ENCODE measurements at places on chromosomes 3 and 15.

- DNase-seq, result peak; percentile 45
Observed at GRCh38 chr3:113441051-113441770, at the start of gene CFAP44. Gene CFAP44, minus strand, starts transcription at chr3:113441493. Its CDS starts 7,829 bp downstream, at chr3:113433664.

GRCh38 chr15:80152896-80153876, at the start of gene FAH:
Gene FAH, plus strand, starts transcription at chr15:80152999. Its CDS starts 56 bp downstream, at chr15:80153055.
- DNase-seq, result no peak

DNA sequence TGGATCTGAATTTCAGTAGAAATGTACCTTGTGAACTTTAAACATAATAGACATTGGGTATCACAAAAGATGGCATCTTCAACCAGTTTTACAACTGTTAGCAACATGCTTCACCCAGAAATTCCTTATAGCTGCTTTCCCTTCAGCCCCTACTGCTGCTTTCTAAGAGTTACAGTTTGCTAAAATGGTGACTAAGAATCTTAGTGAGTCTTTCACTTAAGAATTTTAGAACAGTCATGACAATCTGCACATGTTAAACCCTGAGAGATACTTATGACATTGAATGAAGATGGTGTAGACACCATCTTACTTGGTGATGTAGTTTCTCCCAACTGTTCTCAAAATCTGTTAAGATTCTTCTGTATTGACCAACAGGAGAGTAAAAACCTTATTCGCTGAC, 129.7 kb upstream of the UBE2E1 start:
- no peak for DNase-seq

DNA sequence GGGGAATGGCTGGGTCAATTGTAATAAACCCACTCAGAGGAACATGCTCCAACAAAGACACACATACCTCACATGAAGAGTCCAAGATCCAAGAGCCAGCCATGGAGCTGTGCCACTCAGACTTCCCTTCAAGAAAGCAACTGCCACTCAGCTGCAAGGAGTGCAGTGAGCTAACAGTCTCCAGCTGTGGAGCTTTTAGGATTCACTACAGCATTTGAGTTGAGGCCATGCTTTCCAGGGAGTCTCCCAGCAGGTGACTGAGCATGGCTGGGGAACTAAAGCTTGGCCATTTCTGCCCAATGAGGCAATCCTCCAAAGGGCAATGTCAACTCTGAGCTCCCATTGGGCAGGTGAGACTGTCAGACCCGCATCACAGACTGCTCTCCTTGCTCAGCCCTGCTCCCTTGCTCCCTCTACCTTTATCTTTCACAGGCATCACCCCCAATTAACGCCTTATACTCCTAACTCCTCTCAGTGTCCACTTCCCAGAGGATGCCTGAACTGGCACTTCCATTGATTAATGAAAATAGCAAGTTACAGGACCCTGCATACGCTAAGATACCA, 165.3 kb upstream of the CTNNB1 start:
- DNase-seq, result no peak

DNA sequence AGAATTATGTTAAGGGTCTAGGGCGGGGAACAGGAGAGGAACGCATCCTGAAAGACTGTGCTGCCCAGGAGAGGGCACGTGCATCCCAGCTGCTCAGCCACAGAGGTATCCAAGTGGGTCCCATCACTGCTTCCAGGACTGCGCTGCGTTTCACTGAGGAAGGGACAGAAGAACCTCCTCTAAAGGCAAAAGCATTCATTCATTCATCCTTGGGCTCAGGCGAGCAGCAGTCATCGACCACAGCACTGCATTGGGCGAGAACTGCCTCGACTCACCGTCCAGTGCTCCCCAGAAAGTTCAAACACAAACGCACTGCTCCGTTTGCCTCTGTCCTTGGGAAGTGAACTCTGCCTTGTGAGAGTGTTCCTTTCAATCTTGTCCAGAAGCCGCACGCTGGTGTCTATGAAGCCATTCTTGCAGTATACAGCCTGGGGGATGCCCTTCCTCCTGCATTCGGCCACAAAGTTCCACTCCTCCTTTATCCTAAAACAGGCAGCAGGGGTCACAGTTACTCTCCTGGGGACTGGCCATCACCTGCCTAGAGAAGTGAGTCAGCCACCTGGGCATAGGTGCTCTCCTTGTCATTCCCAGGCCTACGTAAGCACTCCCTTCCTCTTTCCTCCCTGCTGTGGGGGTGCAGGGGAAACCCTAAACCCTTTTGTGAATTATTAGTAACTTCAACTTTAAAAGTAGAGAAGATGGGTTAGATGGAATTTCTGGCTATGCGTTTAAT, 21.2 kb downstream of the LRRC2 start:
- DNase-seq, result no peak

DNA sequence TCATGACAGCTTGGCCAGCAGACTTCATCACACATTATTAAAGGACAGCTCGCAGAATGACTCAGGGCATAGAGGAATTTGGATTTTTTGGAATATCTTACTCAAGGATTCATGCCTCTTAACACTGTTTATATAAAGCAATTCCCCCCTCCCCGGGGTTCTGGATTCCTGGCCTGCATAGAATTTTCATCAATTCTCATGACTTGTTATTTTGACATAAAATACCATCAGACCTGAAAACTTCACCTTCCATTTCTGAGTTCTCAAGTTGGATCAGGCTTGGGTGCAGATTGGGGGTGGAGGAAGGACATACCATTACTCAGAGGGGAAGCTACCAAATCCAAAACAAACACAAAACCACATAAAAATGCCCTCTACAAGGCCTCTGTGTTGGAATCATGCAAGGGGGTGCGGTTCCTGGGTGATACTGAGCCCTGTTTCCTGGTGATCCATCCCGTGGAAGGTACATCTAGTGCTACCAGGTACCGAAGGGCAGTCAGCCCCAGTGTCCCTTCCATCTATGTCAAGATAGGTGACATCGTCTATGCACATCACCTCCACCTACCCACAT, 95.3 kb downstream of the DAPK2 start:
- DNase-seq, result no peak

- no peak for DNase-seq
Observed at GRCh38 chr3:70360979-70361760, 48.7 kb upstream of the MDFIC2 start.

- no peak for DNase-seq
Observed at GRCh38 chr3:131218196-131218595, 163.4 kb upstream of the NUDT16 start.

Measured in stimulated activated CD8-positive, alpha-beta memory T cell treated with anti-CD3 and anti-CD28 coated beads, Interleukin-4, amount 100 ng/mL, for 24 hours (primary cell).